Right renal pelvis (tissue), 4 donors: ENCODE measurements at places on chromosomes 6 and 20.

DNA sequence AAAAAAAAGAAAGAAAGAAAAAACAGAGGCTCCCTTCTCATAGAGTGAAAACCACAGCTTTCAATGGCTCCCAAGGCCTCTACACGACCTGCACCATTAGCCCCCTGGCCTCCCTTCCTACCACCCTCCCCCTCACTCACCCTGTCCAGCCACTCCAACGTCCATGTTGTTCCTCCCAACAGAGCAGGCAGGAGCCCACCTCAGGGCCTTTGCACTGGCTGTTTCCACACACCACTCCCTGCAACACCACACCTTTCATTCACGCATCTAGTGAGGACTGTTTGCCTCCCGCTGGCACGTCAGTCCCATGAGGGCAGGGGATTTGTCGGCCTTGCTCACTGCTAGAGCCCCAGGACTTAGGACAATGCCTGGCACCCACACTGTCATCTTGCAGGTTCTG lies 39.5 kb downstream of the GRM4 start:
- no peak for DNase-seq

GRCh38 chr6:18342223-18342622 lies 44.9 kb upstream of the RNF144B start:
- no peak for DNase-seq

DNA sequence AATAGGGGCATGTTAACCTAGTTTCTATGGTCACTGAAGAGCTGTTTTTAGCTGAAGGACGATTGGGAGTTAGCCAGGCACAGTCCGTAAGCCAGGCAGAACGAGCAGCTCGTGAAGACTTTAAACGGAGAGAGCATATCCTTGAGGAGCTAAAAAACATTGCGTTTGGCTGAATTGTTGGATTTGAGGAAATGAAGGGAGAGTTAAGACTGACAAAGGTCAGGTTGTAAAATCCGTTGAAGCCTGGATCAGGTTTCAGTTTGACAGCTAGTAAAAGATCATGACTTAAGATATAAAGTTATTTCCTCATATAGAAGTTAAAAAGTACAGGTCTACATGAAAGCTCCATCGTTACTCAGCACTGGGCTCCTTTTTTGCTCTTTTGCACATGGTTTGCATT lies 2.8 kb downstream of the DBNDD2 start:
- DNase-seq: no peak

GRCh38 chr6:169577236-169577635 lies 124.6 kb downstream of the WDR27 start:
- DNase-seq: no peak

GRCh38 chr6:161727083-161727833 lies 453.4 kb upstream of the AGPAT4 start:
- no peak for DNase-seq

DNA sequence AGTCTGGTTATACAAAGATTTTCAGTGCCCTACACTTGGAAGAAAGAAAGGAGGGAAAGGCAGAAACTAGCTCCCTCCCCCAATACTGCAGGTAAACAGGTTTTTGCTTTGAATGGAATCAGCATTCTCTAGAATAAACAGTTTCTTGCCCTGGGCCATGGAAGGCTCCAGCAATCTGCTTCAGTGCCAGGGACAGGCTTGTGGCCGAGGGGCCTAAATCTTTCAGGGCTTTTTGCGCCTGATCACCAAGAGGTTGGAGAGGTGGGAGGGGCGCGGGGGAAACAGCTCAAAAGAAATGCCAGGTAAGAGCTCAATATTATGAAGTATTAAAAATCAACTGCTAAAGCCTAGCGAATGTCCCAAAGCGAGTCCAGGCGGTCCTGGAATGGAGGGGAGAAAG lies 23.8 kb downstream of the TFAP2B start:
- no peak for DNase-seq

DNA sequence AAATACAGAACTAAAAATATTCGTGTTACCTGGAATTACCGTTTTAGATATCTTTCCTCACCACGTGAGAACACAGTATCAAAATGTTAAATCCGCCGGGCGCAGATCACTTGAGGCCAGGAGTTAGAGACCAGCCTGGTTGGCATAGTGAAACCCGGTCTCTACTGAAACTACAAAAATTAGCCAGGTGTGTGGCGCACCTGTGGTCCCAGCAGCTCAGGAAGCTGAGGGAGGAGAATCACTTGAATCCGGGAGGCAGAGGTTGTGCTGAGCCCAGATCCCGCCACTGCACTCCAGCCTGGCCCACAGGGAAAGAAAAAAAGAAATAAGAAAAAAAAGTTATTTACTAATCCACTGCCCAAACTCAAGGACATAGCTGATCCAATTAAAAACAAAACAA lies 4.8 kb upstream of the DDX43 start:
- DNase-seq: no peak

GRCh38 chr6:114008331-114008730 lies 37.4 kb upstream of the HDAC2 start:
- no peak for DNase-seq

GRCh38 chr6:39053016-39053624 lies 4.5 kb downstream of the GLP1R start:
- DNase-seq: no peak

DNA sequence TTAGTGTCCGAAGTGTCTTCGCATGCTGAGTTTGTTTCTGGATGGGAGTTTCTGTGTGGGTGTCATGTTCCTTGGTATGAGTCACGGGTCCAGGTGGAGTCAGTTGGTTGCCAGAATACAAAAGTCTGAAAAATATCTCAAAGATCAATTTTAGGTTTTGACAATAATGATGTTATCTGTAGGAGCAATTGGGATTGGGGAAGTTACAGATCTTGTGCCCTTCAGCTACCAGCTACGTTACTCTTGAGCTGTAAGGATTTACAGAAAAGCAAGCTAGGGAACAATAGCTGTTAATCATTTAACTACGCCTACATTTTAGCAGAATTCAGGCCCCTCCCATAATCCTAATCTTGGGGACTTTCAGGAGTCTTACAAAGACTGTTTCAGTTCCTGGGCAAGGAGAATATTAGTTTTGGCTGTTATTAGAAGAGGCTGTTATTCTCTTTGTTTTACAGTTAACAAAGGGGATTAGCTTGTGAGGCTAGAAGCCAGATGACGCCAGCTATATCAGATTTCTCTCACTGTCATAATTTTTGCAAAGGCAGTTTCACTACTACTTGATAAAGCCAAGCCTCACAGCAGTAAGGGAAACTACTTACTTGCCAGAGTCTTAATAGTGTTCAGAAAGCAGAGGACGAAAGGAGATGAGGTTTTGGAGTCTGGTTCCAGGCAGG lies 15.4 kb upstream of the SLC22A16 start:
- peak; percentile 54 for DNase-seq

GRCh38 chr6:33694401-33694931 lies 17.0 kb downstream of the UQCC2 start:
- no peak for DNase-seq
